NCI-H460 (cell line): ENCODE measurements at places on chromosomes 11 and 22.

- DNase-seq = peak; percentile 41
These were observed 15.5 kb upstream of the BMAL1 start for GRCh38 chr11:13262096-13262495.

- DNase-seq = no peak
These were observed 46.0 kb upstream of the KLHL35 start for GRCh38 chr11:75478783-75479596.

- DNase-seq = no peak
These were observed 896.2 kb downstream of the BRD1 start for GRCh38 chr22:48931452-48931851.

GRCh38 chr11:107307991-107308390 lies 149.6 kb downstream of the CWF19L2 start:
- no peak for DNase-seq

DNA sequence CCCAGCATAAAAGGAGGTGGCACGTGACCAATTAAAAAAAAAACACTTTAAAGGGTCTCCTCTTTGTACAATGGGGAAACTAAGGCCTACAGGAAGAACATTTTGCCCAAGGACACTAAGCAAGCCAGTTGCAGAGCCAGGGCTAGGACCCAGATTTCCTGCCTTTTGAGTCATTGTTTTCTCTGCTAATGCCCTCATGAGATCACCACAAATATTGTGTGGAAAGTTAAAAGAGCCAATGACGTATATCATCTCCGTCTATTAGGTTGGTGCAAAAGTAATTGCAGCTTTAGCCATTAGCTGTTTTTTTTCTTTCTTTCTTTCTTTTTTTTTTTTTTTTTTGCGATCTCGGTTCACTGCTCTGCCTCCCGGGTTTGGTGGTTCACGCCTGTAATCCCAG lies 24.1 kb upstream of the LRRC32 start:
- no peak for DNase-seq

DNA sequence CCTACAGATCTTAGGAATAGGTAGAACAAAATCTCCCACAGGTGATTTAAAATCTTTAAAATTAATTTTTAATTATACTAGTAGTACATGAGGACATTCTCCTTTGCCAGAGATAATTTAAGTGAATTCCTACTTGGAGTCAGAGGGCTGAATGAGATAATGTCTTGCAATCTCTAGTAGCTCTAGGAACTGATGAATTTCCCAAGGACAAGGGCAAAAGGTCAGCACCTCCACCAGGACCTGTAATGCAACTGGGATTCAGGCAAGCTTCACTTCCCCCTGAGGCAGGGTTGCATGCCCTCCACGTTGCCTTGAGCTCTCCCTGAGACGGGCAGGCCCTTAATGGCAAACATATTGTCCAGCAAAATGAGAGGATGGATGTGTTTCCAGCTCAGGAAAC lies 330.3 kb upstream of the PITPNB start:
- DNase-seq = no peak

- no peak for DNase-seq
These were observed 4.2 kb upstream of the PIM3 start for GRCh38 chr22:49956418-49956770.

DNA sequence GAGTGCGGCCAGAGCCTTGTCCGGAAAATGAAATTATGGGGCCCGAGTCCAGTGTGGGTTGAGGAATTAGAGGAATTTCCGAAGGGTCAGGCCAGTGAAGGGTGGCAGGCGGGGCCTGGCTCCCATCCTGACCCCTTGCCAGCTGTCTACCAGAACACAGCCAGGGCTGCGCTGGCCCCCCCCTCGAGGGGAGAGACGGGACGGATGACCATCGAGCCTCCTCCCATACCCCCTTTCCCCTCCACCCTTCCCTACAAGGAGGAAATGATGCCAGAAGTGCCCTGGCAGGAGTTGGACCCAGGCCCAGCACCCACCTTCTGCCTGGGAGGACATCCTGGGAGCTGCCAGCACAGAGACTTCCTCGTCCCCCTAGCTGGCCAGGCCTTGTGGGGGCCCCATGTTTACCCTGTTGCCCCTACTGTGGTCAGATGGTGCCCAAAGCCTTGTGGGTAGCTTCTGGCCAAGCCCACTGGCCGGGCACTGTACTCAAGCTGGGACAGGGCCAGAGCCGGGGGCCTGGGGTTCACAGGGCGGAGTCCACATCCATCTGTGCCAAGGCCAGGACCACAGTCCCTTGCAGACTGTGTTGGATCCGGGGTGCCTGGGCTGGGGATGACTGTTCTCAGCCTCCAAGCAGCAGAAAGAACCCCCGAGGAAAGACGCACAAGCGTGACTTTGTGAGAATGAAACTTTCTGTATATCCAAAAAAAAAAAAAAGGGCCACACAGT lies 20.8 kb downstream of the ARVCF start:
- no peak for DNase-seq

- DNase-seq = no peak
These were observed 42.9 kb downstream of the AMPD3 start for GRCh38 chr11:10498022-10498400.

GRCh38 chr11:113289431-113290187 lies 24.8 kb upstream of the TTC12 start:
- peak; percentile 48 for DNase-seq

DNA sequence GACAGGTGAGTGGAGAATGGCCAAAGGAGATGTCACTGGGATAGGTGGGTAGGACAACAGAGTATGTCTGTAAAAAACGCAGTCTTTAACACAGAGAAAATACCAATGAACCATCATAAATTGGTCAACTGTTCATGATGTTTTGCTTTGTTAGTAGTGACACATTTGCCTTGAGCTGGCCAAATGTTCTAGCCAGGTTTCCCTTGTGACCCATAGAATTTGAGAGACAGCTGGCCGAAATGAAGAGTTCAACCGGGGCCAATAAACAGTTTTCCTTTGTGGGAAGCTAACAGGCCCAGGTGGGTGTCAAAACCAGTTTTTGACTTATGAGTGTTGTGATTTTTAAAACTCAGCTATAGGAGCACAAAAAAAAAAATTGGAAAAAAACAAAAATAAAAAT lies 116.6 kb upstream of the BID start:
- DNase-seq = no peak

DNA sequence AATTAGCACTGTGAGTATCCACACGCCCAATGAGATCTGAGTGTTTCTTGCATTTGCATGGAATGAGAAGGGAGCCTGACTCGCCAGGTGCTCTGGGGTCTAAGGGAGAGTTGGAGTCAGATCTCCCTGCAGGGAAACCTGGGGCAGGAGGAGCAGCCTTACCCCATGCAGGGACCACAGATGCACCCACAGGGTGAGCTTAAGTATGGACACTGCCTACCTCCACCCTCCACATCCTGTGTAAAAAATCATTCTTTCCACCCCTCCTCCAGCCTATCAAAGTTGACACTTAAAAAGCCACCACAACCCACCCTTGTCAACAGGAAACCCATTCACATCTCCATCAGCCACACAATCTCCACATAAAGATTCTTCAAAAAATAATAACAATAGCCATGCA lies 67.0 kb upstream of the IGLL5 start:
- no peak for DNase-seq

GRCh38 chr11:78156127-78156844 lies 16.9 kb upstream of the ALG8 start:
- DNase-seq = no peak

GRCh38 chr11:64163951-64164350 lies 2.0 kb downstream of the MACROD1 start:
- no peak for DNase-seq

DNA sequence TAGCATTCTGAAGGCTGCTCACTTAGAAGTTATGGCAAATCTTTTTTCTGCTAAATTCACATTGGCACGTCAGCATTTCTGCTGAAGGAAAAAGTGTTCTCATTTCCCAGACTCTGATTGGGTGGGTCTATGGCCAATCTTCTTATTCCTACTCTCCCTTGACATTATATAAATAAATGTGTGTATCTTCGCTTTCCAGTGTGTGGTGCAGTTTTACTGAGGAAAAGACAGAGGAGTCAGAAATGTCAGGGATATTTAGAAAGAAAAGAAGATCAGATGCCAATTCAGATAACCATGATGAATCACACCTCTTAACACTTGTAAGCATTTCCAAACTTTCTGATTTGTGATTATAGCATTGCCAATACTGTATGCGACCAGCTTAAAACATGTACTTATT lies 3.2 kb upstream of the BDNF start:
- DNase-seq = no peak

DNA sequence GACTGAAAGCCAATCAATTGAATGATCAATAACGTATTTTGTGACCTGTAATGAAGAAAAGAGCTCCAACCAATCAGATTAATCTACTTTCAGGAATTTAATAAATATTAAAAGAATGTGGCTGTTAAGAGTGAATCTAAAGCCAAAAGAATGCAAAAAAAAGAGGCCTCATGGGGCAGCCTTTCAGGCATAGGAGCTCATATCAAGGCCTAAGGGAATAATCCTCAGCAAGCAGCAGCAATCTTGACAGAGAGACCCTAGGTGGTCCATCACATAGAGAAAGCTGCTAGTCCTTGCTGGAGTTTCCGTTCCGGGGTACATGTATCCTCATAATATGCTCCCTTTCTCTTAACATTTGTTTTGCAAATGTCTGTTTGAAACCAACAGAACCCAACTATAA lies 313.1 kb upstream of the PITPNB start:
- DNase-seq = no peak

DNA sequence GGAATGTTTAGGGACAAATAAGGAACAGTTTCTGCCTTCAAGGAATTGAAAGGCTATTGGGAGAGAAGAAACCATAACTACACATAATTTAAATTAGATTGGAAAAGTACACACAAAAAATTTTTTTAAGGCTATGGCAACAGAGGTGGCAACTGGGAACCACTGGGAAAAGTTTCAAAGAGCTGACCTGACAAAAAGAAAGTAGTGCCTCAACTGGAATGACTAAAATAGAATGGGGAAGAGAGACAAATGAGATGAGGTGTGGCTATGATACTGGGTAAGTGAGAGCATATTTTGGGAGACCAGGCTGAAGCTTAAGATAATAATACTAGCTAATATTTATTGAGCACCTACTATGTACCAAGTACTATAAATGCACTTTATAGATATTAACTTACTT lies 2.9 kb upstream of the AKIP1 start:
- DNase-seq = no peak

DNA sequence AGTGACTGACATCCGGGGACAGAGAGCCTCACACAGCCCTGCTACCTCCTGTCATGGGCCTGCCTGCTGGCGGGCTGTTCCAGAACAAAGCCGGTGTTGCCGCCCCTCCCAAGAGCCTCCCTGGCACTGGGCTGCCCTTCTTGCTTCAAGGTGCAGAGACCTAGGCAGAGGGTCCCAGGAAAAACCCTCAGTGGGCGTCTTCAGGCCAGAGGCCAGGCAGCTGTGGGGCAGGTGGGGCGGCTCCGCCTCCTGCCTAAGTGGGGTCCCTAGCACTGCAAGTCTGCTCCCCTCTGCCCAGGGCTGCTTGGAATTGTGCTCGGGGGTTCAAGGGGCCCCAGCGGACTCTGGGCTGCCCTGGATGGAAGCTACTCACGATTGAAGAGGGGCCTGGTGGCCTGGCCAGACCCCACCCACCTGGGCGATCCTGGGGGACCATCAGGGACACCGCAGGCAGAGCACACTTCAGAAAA lies 20.4 kb upstream of the GNB1L start:
- DNase-seq = no peak

- no peak for DNase-seq
These were observed 81.6 kb upstream of the SORL1-AS1 start for GRCh38 chr11:121534131-121535093.

- DNase-seq = no peak
These were observed 561.9 kb upstream of the ANO5 start for GRCh38 chr11:21630934-21631478.

GRCh38 chr11:76854709-76855108 lies 6.0 kb upstream of the ACER3 start:
- no peak for DNase-seq

DNA sequence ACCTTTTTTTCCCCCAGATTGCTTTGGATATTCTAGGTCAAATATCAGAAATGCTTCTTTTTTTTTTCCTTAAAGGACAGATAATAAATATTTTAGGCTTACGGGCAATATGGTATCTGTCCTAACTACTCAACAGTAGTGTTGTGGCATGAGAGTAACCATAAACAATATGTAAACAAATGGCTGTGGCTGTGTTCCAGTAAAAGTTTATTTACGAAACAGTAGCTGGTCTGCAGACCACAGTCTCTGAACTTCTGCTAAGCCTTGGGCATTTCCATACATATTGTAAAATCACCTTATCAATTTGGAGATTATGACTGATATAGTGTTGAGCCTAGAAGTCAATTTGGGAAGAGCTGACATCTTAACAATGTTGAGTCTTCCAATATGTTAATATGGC lies 139.0 kb upstream of the PITPNB start:
- no peak for DNase-seq

DNA sequence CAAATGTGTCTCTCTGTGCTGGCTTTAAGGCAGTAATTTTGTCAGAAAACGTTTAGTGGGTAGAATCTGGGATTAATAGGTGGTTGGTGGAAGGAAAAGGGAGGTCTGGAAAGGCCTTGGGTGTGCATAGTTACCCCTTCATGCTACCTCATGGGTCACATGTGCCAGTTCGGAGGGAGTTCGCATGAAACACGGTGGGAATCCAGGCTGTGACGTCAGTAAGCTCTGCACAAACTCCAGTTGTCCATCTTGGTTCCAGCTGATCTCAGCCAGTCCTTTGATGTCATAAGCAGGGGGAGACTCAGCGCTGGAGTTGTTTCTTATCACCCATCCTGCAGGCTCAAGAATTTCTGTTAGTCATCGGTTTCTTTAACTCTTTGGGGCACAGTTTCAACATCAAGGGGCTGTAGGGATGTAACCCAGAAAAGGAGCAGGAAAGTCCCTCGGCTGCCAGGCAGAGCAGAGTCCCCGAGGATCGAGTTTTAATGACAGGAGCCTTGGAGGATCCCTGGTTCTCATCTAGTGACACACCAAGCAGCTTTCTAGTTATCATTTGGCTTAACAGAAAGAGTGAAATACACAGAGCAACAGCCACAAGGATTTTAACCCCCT lies 28.9 kb downstream of the MOV10L1 start:
- no peak for DNase-seq

GRCh38 chr11:67079065-67079705 lies 22.5 kb downstream of the RHOD start:
- no peak for DNase-seq

DNA sequence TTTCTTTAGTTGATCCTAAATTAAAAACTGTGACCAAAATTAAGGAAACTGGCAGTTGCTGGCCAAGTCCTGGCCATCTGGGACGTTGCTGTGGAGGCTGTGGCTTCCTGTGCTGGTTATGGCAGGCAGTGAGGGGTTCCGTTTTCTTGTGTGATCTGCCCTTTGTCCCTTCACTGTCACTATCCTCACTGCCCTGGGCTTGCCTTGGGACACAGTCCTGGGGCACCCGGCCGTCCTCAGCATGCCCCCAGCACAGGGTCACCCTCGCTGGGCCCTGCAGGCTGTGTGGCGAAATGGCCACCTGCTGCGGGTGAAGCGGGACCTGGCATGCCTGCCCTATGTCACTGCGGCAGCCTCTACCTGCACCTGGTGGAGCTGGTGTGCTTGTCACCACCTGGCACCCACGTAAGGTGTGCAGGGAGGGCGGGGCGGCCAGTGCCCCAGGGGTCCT lies 52.5 kb upstream of the SLC22A12 start:
- DNase-seq = no peak

GRCh38 chr22:35564975-35565867 lies 24.6 kb downstream of the RASD2 start:
- no peak for DNase-seq
